K562 (cell line): ENCODE measurements at places on chromosomes 3 and 15. TPM values are rescaled to one million over a fixed set of nuclear protein-coding genes. Genes with fewer than 3 reads are reported as not detected.

- no peaks in the 10 kb centered on the region for H3K4me1 ChIP-seq
- H3K36me3 ChIP-seq = no peaks in the 10 kb centered on the region
- peaks cover 14% of the 10 kb centered on the region for H3K27me3 ChIP-seq
- no peak overlapping the region for H3K27ac ChIP-seq
- no peak for DNase-seq
These were observed 177.5 kb downstream of the STT3B start for GRCh38 chr3:31710123-31710803.

RHOA gene
- total RNA-seq = 255 and 267 TPM in 2 replicates

GRCh38 chr3:21672303-21672702 is 78.7 kb downstream of the ZNF385D start:
- no peak overlapping the region for H3K4me3 ChIP-seq
- no peak overlapping the region for H3K27ac ChIP-seq
- H3K4me1 ChIP-seq = no peaks in the 10 kb centered on the region
- DNase-seq = no peak
- H3K27me3 ChIP-seq = no peaks in the 10 kb centered on the region

- H3K4me1 ChIP-seq = no peaks in the 10 kb centered on the region
- DNase-seq = no peak
- no peak overlapping the region for H3K27ac ChIP-seq
- H3K4me3 ChIP-seq = no peak overlapping the region
These were observed 623.5 kb downstream of the EDEM1 start for GRCh38 chr3:5811016-5811415.

SIDT1 gene
- 0.18 TPM in 1 of 2 replicates, not detected in the other for total RNA-seq

PPARG gene
- total RNA-seq = 0.38 TPM in 1 of 2 replicates, not detected in the other

- H3K27ac ChIP-seq = peak overlapping the region; percentile 91; the same call in 2 of the 3 replicates
- peaks cover 53% of the 10 kb centered on the region for H3K36me3 ChIP-seq
- H3K4me3 ChIP-seq = no peak overlapping the region
- H3K4me1 ChIP-seq = peaks cover 19% of the 10 kb centered on the region
- H3K27me3 ChIP-seq = no peaks in the 10 kb centered on the region
These were observed 1.5 kb upstream of the FBXO22 start for GRCh38 chr15:75902129-75902557.

DNA sequence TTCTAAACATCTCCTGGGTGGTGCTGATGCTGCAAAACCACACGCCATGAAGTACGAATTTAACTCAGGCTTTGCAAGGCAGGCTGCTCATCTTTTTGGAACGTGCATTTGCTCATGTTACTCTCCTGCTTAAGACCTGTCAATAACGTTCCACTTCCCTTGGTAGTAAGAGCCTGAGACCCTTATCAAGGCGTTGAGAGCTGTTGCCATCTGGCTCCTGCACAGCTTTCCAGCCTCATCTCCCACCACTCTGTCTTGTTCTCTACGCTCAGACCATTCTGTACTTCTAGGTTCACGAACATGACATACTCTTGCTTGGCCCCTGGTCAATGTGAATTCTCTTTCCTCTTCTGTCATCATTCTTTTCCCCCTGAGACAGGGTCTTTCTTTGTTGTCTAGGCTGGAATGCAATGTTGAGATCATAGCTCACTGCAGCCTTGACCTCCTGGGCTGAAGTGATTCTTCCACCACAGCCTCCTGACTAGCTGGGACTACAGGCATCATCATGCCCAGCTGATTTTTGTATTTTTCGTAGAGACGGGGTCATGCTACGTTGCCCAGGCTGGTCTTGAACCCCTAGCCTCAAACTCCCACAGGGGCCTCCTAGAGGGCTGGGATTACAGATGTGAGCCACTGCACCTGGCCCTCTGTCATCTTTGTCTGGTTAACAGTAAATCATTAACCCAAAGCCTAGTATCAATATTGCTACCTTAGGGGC is 202.8 kb downstream of the CADPS start:
- H3K27me3 ChIP-seq = no peaks in the 10 kb centered on the region
- H3K4me3 ChIP-seq = no peak overlapping the region
- no peak overlapping the region for H3K27ac ChIP-seq
- no peaks in the 10 kb centered on the region for H3K36me3 ChIP-seq
- H3K4me1 ChIP-seq = no peaks in the 10 kb centered on the region

GRCh38 chr3:66577426-66578203 is 76.8 kb upstream of the LRIG1 start:
- H3K27ac ChIP-seq = no peak overlapping the region
- no peak for DNase-seq
- H3K36me3 ChIP-seq = no peaks in the 10 kb centered on the region

GRCh38 chr15:57285386-57285785 is 90.9 kb upstream of the CGNL1 start:
- H3K27ac ChIP-seq = no peak overlapping the region
- H3K36me3 ChIP-seq = peaks cover 70% of the 10 kb centered on the region
- H3K4me3 ChIP-seq = no peak overlapping the region
- H3K4me1 ChIP-seq = no peaks in the 10 kb centered on the region
- no peaks in the 10 kb centered on the region for H3K27me3 ChIP-seq

- no peaks in the 10 kb centered on the region for H3K36me3 ChIP-seq
- H3K27ac ChIP-seq = no peak overlapping the region
- no peak for DNase-seq
These were observed 775.8 kb downstream of the ZNF385D start for GRCh38 chr3:20975188-20975651.

- no peak overlapping the region for H3K4me3 ChIP-seq
- no peak for DNase-seq
- peaks cover 2% of the 10 kb centered on the region; the same call in 2 of the 3 replicates for H3K36me3 ChIP-seq
- peaks cover 13% of the 10 kb centered on the region for H3K4me1 ChIP-seq
- no peak overlapping the region for H3K27ac ChIP-seq
These were observed 10.8 kb downstream of the ZSCAN2 start for GRCh38 chr15:84611631-84612030.

TEX55 gene
- not detected in 2 replicates for total RNA-seq

DNA sequence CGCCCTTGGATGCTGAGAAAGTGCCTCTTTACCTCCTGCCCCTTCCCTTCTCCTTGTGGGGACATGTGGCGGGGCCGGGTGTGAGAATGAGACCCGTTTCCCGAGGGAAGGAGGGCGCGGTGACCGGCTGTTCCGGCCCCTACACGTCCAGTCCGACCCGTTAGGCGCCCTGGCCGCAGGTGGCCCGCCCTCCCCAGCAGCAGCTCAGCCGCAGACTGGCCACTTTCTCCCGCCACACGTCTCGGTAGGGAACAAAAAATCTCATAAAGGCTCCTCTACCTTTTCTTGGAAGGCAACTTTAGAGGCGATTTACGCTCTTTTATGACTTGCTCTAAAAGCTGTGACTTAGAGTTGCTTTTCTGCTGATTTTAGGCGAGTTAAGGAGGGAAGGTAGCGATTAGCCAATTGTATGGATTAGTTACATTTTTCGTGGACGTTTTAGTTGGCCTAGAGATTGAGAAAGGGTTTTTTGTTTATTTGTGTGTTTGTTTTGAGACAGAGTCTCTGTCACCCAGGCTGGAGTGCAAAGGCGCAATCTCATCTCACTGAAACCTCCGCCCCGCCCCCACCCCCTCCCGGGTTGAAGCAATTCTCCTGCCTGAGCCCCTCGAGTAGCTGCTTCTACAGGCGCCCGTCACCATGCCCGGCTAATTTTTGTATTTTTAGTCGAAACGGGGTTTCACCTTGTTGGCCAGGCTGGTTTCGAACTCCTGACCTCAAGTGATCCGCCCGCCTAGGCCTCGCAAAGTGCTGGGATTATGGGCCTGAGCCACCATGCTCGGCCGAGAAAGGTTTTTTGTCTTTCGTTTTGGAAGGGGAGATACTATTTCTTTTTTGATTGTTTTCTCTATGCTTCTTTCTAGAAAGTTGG is 8.3 kb upstream of the PGPEP1L start:
- DNase-seq = no peak
- H3K36me3 ChIP-seq = no peaks in the 10 kb centered on the region
- H3K27ac ChIP-seq = no peak overlapping the region
- H3K4me3 ChIP-seq = no peak overlapping the region

TTC23 gene
- 3.2 and 3.5 TPM in 2 replicates for total RNA-seq

DNA sequence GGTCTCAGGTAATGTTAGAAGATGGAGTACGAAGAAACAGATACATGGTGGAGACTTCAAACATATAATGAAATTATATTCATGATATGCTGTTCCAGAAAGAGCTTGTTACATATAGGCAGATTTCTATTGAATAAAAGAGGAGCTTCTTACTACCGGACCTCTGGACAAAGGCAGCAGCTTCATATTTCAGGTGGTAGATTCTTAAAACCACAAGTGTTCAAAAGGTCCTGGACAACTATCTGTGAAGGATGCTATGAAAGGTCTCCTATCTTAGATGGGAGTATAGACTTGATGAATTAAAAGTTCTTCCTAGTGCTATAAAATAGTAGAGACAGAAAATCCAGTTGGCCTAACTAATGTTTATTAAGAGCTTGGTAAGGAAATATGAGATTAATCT is 43.2 kb downstream of the MYLK start:
- no peaks in the 10 kb centered on the region for H3K36me3 ChIP-seq
- no peak overlapping the region for H3K4me3 ChIP-seq
- no peak for DNase-seq
- no peak overlapping the region for H3K27ac ChIP-seq

DNA sequence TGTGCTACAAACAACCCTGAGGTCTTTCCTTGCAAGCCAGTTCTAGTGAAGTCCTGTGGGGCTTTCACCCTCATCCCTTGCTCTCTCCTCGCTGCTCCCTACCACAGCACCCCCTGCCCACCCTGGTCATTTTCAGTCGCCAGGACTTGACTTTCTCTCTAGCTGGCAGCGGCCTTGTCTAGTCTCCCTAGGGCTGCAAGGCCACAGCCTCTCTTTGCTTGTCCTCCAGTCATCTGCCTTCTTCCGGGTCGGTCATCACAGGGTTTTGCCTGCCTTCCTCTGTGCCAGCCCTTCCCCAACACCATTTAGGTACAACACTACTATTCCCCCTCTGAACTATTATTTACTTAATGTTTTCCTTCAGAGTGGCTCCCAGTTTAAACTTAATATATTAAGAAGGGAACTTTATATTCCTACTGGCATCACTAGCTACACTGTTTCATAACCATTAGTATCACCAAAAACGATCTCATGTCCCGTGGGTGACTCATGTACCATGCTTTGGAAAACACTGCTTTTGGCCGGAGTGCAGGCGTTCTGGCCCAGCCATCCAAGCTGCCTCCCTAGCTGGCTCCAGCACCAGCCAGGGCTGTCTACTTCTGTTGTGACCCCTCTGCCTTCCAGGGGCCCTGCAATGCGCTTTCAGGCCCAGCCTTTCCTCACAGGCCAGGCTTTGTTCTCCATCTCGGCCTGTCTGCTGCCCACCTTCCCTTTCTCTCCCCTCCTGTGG is 21.4 kb downstream of the FAH start:
- H3K27me3 ChIP-seq = no peaks in the 10 kb centered on the region
- no peak overlapping the region for H3K27ac ChIP-seq
- peaks cover 83% of the 10 kb centered on the region; the same call in 2 of the 3 replicates for H3K36me3 ChIP-seq
- peaks cover 3% of the 10 kb centered on the region; the same call in 1 of the 2 replicates for H3K4me1 ChIP-seq
- no peak overlapping the region for H3K4me3 ChIP-seq

OSBPL10 gene
- 0.18 and 0.56 TPM in 2 replicates for total RNA-seq

KIF15 gene
- total RNA-seq = 24.5 and 25.8 TPM in 2 replicates

CLDN16 gene
- total RNA-seq = not detected in 2 replicates

GRCh38 chr3:138785951-138786350 is 48.8 kb downstream of the PIK3CB start:
- H3K27ac ChIP-seq = no peak overlapping the region; the same call in 2 of the 3 replicates
- no peak overlapping the region for H3K4me3 ChIP-seq
- peaks cover 24% of the 10 kb centered on the region for H3K4me1 ChIP-seq
- peaks cover 50% of the 10 kb centered on the region for H3K36me3 ChIP-seq

SEMA3F gene
- total RNA-seq = 2.6 and 3.0 TPM in 2 replicates

DNA sequence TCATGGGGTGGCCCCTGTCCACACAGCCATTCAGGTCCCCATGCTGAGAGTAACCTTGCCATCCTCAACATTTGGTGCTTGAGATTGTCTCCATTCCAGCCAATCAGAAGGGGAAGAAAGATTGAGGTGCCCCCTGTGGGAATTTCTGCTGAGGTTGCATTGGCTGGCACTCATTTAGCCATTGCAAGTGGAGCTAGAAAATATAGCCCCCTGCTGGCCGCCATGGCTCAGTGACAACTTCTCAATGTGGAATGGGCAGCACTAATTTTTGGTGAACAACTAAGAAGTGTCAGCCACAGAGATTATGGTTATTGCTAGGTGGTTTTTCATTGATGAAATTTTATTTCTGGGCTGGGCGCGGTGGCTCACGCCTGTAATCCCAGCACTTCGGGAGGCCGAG is 22.0 kb downstream of the COL6A6 start:
- no peak overlapping the region for H3K4me3 ChIP-seq
- H3K27ac ChIP-seq = no peak overlapping the region
- no peaks in the 10 kb centered on the region for H3K27me3 ChIP-seq

DNA sequence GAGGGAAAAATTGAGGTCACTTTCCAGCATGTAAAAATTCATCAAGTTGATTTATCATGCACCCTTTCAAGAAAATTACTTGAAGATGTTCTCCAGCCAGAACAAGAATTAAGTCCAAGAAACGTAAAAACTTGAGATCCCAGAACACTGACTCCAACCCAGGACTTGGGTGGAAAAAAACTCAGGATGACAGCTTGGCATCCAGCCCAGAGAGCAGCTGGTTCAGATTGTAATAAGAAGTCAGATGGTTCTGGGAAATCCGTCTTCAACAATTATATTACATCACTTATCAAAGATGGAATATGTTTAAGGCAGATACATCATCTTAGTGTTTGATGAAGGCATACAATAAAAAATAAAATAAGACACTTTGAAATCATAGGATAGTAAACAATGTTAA is 23.0 kb upstream of the DNAJC13 start:
- no peak overlapping the region for H3K4me3 ChIP-seq
- H3K4me1 ChIP-seq = peaks cover 2% of the 10 kb centered on the region; the same call in 1 of the 2 replicates
- no peak for DNase-seq
- H3K27me3 ChIP-seq = no peaks in the 10 kb centered on the region
- no peaks in the 10 kb centered on the region for H3K36me3 ChIP-seq

TRPM1 gene
- total RNA-seq = not detected in 2 replicates

IL17RB gene
- total RNA-seq = 1.2 and 1.5 TPM in 2 replicates
